Activated CD8-positive, alpha-beta memory T cell treated with anti-CD3 and anti-CD28 coated beads for 4 hours (primary cell): ENCODE measurements at places on chromosomes 5 and 9.

DNA sequence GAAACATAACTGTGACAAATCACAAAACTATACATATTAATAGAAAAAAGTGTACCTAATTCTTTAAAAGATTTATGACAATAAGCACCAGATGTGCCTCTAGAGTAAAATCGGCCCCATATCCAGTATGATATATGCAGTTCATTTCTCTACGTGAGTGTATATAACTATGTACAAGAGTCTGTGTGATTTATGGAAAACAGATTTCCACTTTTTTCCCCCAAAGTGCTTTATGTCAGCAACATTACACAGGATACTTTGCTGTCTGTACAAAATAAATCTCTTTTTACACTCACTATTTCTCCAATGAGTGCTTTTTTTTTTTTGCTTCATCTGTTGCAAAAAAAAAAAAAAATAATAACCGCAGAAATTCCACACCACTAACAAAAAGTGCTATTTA, 298.8 kb upstream of the RFX3 start:
- DNase-seq: no peak

GRCh38 chr5:144463481-144464223, 293.0 kb downstream of the KCTD16 start:
- DNase-seq: no peak

DNA sequence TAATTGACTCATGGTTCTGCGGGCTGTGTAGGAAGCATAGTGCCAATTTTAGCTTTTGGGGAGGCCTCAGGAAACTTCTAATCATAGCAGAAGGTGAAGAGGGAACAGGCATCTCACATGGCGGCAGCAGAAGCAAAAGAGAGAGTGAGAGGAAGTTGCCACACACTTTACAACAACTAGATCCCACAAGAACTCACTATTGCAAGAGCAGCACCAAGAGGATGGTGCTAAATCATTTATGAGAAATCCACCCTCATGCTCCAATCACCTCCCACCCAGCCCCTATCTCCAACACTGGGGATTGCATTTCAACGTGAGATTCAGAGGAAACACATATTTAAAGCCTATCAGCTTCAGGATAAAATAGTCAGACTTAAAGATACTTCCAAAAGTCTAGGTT, 36.1 kb upstream of the LPAR1 start:
- DNase-seq: no peak

DNA sequence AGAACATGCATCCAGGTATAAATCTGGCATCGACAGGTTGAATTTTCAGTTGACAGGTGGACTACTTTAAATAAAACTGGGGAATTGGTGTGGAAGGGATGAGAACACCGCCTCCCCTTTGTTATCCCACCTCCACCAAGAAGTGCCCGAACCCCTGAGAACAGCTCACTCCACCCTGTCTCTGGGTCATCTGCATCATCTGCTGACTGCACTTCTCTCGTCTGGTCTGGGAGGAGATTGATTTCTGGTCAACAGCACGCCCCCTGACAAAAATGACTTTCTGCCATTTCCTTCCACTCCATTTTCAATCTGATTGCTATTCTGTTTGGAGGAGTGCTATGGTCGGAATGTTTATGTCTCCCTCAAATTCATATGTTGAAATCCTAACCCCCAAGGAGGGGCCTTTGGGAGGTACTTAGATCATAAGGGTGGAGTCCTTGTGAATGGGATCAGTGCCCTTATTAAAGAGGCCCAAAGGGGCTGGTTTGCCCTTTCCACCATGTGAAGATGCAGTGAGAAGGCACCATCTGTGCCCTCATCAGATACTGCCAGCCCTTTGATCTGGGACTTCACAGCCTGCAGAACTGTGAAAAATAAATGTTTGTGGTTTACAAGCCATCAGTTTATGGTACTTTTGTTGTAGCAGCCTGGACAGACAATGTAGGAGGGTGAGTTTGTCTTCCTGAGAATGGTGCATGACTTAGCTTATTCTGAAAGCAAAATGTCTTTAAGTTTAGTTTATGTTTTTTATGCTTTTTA, 145.7 kb downstream of the EGFLAM start:
- no peak for DNase-seq

GRCh38 chr5:78587775-78588291, 60.7 kb downstream of the LHFPL2 start:
- DNase-seq: no peak

- no peak for DNase-seq
Measured at GRCh38 chr5:116543501-116543900, 31.1 kb downstream of the SEMA6A start.

- no peak for DNase-seq
Measured at GRCh38 chr9:128286440-128286839, 10.4 kb downstream of the SWI5 start.

GRCh38 chr9:95171001-95171400, 146.5 kb downstream of the FANCC start:
- DNase-seq: no peak

DNA sequence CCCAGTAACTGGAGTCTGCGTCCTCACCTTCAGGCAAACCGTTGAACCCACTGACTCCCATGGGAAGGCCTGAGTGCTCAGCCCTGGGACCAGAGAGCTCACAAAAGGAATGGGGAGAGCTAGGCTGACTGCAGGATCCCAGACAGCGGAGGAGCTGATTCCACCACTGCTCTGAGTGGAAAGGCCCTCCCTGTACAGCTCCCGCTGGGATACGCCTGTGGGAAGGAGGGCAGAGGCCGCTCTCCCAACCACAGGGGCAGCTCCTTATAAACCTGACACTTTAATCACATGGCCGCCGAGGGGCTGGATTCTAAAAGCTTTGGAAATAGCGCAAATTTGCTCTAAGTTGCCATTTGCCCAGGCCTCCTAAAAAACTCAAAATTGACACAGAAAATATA, 37.1 kb downstream of the DBH start:
- no peak for DNase-seq

- DNase-seq: no peak
Measured at GRCh38 chr5:151288180-151288579, 15.4 kb downstream of the SLC36A3 start.

DNA sequence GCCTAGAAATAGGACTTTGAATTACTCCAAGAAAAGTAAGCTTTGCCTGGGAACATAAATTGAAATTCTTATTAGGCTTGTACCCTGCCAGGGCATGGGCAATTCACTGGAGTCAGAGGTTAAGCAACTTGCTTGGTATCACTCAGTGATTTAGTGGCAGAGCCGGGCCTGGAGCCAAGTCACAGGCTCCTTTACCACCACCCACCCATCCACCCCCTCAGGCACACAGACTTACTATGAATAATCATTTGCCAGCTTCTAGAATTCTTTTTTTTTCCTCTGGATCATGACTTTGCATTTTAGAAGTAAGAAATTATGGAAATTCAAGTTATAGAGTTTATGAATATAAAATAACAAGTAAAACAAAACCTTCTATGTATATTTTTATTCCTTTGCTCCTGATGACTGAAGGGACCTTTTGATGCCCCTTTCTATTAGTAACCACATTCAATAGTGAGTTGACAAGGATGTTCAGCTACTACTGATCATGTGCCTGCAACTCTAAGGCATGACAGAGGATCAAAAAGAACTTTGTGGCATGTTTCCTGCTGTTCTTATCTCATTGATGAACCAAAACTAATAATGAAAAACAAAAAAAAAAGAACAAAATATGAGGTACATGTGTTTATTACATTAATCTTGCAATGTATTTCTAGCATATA, 614.7 kb downstream of the TLR4 start:
- no peak for DNase-seq

DNA sequence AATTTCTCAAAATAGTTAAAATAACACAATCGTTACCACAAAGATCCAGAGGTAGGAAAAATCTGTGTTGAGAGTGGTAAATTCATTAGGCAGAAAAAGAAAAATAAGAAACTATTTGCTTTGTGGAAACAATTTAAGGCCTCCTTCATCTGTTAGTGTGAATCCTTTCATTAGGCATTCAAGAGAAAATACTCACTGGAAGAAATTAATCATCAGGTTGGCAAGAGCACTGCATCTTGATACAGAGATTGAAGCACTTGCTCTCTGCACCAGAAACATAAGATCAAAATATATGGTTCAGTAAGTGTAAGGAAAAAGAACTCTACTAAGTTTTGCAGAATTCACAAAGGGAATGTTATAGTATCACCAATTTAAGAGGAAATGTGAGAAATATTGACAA, 44.4 kb downstream of the TTC39B start:
- no peak for DNase-seq

GRCh38 chr5:98938464-98938863, 9.7 kb upstream of the CHD1 start:
- no peak for DNase-seq

- peak; percentile 29 for DNase-seq
Measured at GRCh38 chr5:134003817-134004625, 754 bp downstream of the VDAC1 start.

GRCh38 chr9:113125386-113126035, 25.3 kb upstream of the SLC31A2 start:
- no peak for DNase-seq

GRCh38 chr5:74288448-74289108, 351.9 kb downstream of the ENC1 start:
- DNase-seq: no peak

- DNase-seq: no peak
Measured at GRCh38 chr5:108143581-108143980, 238.3 kb downstream of the FBXL17 start.

DNA sequence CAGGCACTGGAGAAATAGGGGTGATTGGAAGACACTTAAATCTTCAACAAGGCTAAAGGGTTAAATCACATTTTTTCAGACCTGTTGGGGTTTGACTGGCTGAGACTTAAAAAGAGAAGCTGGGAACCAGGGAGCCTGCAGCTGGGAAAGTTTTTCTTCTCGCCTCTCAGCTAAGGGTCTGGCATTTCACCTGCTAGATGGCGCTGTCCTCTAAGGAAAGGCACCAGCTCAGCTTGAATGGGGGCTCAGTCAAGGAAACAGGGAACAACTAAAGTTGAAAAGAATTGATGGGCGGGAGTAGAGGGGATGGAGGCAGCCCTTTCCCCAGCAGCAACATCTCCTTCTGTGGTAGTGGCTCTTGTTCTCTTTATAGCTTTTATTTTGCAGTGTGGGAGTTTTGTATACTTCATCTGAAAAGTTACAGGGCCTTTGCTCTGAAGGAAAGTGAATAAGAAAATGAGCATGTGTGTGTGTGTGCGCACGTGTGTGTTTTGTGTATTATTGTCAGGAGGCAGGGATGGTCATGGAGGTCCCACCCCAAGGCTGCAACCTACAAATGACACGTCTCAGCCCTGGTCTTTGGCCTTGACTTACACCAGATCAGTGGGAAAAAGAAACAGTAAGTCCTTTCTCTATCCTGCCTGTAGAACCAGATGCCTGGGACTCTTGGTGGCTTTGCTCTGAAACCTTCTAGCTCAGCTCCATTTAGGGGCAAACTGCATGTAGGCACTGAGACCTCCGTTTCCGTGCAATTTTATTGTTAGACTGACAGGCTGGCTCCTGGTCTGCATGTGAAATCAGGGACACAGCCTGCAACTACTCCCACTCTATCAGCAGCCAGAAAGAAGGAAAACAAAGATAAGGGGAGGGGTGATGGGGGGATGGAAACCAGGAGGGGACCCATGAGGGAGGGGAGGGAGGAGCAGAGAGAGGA, 316.2 kb upstream of the CLINT1 start:
- peak; percentile 7 for DNase-seq

GRCh38 chr5:91978221-91978882, 595.2 kb upstream of the ARRDC3 start:
- DNase-seq: no peak

GRCh38 chr5:51685419-51685818, 302.2 kb downstream of the ISL1 start:
- DNase-seq: no peak

- DNase-seq: no peak
Measured at GRCh38 chr9:86795823-86796553, 151.3 kb downstream of the GAS1 start.

GRCh38 chr5:167030500-167031120, 1260.8 kb upstream of the WWC1 start:
- DNase-seq: no peak

- DNase-seq: no peak
Measured at GRCh38 chr5:153753645-153754432, 263.4 kb downstream of the GRIA1 start.

- DNase-seq: no peak
Measured at GRCh38 chr9:130382636-130383349, 62.0 kb upstream of the ASS1 start.

DNA sequence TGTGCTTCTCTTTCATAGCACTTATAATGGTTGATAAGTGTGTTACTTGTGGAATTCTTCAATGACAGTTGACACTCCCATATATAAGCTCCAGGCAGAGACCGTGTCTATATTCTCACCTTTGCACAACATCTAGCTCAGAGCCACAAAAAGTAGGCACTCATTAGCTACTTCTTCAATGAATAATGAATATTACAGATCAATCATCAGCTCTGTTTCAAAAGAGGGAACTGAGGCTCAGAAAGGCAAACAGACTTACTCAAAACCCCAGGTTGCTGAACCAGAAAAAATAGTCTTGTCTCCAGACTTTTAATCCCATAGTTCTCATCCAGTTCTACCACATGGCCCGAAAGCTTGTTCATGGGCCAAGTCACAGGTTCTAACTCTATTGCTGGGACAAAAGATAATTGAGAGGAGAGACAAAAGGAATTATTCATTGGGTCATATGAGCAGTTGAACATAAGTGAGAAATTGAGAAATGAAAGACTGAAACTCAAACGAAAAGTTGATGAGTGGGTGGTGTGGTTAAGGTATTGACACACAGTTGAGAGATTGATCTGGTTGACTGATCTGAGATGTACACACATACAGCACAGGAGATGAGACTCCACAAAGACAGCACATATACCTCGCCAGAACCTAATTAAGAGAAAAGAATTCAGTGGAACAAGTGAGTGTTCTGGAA, 381.6 kb downstream of the EFNA5 start:
- no peak for DNase-seq

GRCh38 chr5:52740007-52740406, 47.7 kb upstream of the ITGA1 start:
- DNase-seq: no peak

DNA sequence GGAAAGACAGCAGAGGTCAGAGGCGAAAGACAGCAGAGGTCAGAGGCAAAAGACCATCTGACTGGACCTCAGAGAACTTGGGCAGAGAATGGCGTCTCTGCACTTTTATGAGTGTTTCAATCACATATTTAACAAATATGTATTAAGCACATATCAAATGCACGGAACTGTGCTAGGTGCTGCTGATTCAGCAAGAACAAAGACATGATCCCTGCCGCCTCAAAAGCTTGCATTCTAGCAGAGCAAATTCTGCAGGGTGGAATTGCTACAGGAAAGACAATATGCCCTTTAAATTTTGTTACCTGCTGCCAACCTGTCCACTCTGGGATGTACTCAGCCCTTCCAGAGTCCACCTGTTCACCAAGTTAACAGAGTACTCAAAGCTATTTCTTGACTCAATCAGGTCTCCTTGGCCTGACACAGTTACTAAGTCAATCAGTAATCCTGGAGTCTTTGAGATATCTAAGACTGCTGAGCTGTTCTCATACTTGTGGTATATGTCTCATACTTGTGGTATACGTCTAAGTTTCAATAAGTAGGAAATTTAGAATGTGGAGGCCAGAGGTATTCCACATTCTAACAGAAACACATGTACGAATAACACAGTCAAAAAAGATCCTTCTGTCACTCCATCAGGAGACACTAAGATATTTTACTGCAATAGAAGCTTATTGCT, 131.8 kb downstream of the GNAQ start:
- DNase-seq: no peak

- no peak for DNase-seq
Measured at GRCh38 chr9:120348951-120349429, 231.0 kb downstream of the CDK5RAP2 start.

GRCh38 chr9:84736081-84736480, 66.6 kb downstream of the NTRK2 start:
- DNase-seq: no peak
